ENCODE measurements at places on chromosomes 1 and 21. TPM values are rescaled to one million over a fixed set of nuclear protein-coding genes. Genes with fewer than 3 reads are reported as not detected.

Gene PLA2G2F
- not detected for total RNA-seq

Gene KCNJ9
- not detected for total RNA-seq

Gene S100A11
- 87.0 TPM for total RNA-seq

Gene HAO2
- not detected for total RNA-seq

Gene CHI3L1
- 14.8 TPM for total RNA-seq

Gene CNR2
- not detected for total RNA-seq

Data from smooth muscle cell of trachea (primary cell).